ENCODE measurements at places on chromosomes 1 and 21. TPM values are rescaled to one million over a fixed set of nuclear protein-coding genes. Genes with fewer than 3 reads are reported as not detected.

The RNU1-4 gene
- total RNA-seq, result under 0.01 TPM

The TMEM51 gene
- 20.7 TPM for total RNA-seq

The HTR1D gene
- not detected for total RNA-seq

The TEX38 gene
- total RNA-seq, result not detected

The DMBX1 gene
- total RNA-seq, result not detected

The CCDC17 gene
- 1.4 TPM for total RNA-seq

The CATSPER4 gene
- not detected for total RNA-seq

The HFM1 gene
- 5.8 TPM for total RNA-seq

The NCMAP gene
- total RNA-seq, result not detected

- no peaks in the 10 kb centered on the region for H3K4me1 ChIP-seq
- no peak overlapping the region for H3K27ac ChIP-seq
- peaks cover 51% of the 10 kb centered on the region for H3K36me3 ChIP-seq
- DNase-seq, result no peak
These were observed 23.8 kb downstream of the TMEM50A start for GRCh38 chr1:25361901-25362300.

DNA sequence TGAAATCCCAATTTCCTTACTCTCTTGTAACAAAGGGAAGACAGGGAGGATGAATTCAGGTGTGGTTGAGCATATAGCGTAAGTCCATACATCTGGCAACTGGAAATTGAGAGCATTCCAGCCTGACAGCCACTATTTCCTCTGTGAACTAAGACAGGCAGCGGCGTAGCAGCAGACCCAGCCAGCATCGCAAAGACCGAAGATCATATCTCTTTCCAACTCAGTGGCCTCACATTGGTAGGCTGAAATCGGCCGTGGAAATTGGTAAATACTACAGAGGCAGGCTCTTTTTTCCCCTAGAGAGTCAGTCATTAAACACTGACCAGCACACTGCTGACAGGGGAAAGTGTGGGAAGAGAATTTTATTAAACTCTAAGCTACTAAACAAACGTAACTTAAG lies 43.4 kb downstream of the TARBP1 start:
- H3K4me1 ChIP-seq, result no peaks in the 10 kb centered on the region
- H3K36me3 ChIP-seq, result peaks cover 8% of the 10 kb centered on the region
- no peak overlapping the region for H3K4me3 ChIP-seq
- no peak for DNase-seq

DNA sequence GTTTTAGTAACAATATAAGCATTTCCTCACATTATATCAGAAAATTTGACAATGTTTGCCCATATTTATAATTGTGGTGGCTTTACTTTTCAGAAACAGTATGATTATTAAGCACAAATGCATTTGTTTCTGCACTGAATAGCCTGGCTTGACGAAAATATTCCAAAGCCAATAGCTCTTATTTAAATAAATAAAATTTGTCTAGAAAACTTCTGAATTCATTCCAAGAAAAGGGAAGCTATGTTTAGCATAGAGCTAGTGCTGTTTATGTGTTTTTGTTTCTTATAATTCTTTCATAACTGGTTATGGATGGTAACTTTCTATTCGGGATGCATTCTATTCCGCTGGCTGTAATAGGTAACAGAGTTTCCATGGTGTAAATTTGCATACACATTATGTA lies 268.6 kb downstream of the PTBP2 start:
- no peaks in the 10 kb centered on the region for H3K27me3 ChIP-seq
- H3K27ac ChIP-seq, result no peak overlapping the region
- DNase-seq, result no peak
- no peak overlapping the region for H3K4me3 ChIP-seq
- no peaks in the 10 kb centered on the region for H3K36me3 ChIP-seq
- peaks cover 5% of the 10 kb centered on the region for H3K4me1 ChIP-seq

DNA sequence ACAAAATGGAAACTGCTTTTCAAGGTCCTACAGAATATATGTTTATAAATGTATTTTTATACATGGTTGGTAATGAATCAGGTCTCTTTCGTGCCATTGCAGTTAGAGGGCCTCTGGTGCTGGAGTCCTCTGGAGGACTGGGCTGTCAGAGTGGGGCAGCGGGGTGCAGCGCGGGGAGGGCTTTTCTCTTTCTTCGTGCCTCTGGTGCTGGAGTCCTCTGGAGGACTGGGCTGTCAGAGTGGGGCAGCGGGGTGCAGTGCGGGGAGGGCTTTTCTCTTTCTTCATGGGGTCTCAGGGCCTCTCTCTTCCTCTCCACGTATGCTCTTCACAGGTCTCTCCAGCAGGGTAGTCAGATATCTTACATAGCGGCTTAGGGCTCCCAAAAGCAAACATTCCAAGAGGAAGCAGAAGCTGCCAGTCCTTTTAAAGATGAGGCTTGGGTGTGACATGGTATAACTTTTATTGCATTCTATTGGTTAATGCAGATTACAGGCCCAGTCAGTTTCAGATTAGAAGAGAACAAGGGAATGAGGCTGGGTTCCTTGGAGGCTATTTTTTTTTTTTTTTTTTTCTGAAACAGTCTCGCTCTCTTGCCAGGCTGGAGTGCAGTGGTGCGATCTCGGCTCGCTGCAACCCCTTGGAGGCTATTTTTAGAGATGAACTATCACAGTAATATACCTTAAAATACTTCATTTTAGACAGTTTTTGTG lies 13.1 kb downstream of the SDCCAG8 start:
- no peak for DNase-seq
- peaks cover 4% of the 10 kb centered on the region for H3K4me1 ChIP-seq
- H3K36me3 ChIP-seq, result no peaks in the 10 kb centered on the region
- H3K27me3 ChIP-seq, result no peaks in the 10 kb centered on the region
- no peak overlapping the region for H3K27ac ChIP-seq

DNA sequence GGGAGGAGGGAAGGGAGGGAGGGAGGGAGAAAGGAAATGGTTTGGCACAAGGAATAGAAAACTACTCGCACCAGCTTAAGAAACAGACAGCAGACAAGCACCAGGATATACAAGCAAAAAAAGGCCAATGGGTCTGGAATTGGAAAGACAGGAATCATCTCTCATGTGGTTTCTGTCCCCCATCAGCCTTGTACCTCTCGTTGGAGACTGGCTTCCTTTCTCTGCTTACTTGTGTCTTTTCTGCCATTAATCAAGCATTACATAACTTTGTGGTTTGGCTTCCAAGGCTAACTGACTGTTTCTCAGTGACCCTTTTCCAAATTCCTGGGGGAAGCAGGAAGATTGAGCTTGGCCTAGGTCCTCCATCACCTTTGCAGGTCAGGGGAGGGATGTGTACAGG lies 11.8 kb upstream of the RALGPS2 start:
- no peak for DNase-seq
- no peaks in the 10 kb centered on the region for H3K4me1 ChIP-seq
- H3K36me3 ChIP-seq, result no peaks in the 10 kb centered on the region
- no peak overlapping the region for H3K27ac ChIP-seq

DNA sequence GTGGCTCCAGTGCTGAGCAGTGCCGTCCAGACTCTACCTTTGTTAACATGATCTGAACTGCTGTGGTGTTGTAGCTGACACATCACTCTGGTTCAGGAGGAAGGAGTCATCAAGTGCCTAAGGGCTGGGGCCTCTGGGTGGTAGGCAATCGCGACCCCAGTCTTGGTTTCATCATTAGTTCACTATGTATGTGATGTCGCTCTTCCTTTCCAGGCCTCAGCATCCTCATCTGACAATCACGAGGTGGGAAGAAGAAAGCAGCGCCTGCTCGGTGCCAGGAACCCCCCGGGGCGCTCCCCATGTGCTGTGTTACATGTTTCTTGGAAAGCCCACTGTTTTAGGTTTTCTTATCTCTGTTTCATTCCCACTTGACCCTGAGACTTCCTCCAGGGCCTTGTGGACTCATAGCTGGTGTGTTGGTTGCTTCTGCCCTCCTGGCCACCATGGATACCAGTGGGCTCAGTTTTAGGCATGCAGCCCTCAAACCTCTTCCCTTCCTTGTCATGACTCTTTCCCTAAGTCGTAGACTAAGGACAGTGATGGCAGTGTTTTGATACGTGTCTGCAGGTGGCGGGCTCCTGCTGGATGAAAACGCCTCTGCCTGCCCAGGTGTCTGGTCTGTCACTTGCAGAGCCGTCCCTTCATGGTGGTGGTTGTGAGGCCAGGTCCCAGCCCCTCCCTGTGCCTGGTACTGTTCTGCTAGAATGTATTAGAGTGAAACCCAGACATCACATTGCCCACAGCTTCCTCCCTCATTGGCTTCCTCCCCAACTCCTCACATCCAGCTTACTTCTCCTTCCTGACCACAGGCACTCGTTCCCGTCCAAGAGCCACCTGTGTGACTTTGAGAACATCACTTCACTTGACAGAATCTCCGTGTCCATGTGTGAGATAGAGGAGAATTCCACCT lies 17.2 kb upstream of the FOXO6 start:
- no peaks in the 10 kb centered on the region for H3K27me3 ChIP-seq
- DNase-seq, result no peak
- peaks cover 6% of the 10 kb centered on the region for H3K4me1 ChIP-seq
- H3K36me3 ChIP-seq, result no peaks in the 10 kb centered on the region
- no peak overlapping the region for H3K27ac ChIP-seq
- no peak overlapping the region for H3K4me3 ChIP-seq

DNA sequence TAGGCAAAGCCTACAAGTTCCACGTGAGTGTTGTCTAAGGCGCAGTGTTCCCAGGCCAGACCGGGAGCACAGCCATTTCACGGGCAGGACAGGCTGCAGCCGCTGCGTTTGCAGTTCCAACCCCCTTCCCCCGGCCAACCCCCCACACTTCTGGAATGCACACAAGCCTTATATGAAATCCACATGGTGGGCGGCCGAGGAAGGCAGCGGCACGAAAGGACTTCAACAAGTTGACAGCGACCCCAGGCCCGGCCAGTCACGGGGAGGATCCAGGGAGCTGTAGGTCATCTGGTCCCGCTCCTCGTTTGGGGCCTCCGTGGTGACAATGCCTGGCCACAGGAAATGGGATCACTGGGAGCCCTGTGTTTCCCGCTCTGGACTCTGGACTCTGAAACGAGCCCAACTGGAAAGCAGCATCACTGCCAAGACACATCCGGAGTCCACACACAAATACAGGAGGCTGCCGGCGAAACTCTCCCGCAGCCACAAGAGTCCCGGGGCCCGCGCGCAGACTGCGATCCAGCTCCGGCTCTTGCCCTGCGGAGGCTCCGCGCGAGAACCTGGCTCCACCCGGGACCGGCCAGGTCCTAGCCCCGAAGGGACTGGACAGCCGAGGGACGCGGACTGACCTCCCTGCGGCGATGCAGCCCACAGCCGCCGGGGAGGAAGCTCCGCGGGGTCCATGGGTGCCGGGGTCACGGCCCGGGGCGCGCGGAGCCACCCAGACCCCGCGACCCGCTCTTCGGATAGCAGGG lies 794 bp downstream of the NID1 start:
- no peaks in the 10 kb centered on the region for H3K36me3 ChIP-seq
- H3K4me1 ChIP-seq, result peaks cover 73% of the 10 kb centered on the region
- peak overlapping the region; percentile 82 for H3K4me3 ChIP-seq
- no peaks in the 10 kb centered on the region for H3K27me3 ChIP-seq
- DNase-seq, result peak; percentile 95

- DNase-seq, result no peak
- no peaks in the 10 kb centered on the region for H3K4me1 ChIP-seq
- no peaks in the 10 kb centered on the region for H3K36me3 ChIP-seq
- H3K4me3 ChIP-seq, result no peak overlapping the region
These were observed 159.3 kb downstream of the TSEN15 start for GRCh38 chr1:184210862-184211261.

GRCh38 chr1:8371372-8371991 lies 53.6 kb downstream of the SLC45A1 start:
- H3K36me3 ChIP-seq, result no peaks in the 10 kb centered on the region
- H3K4me3 ChIP-seq, result no peak overlapping the region
- H3K27ac ChIP-seq, result peak overlapping the region; percentile 97
- peaks cover 95% of the 10 kb centered on the region for H3K4me1 ChIP-seq
- no peaks in the 10 kb centered on the region for H3K27me3 ChIP-seq
- no peak for DNase-seq

DNA sequence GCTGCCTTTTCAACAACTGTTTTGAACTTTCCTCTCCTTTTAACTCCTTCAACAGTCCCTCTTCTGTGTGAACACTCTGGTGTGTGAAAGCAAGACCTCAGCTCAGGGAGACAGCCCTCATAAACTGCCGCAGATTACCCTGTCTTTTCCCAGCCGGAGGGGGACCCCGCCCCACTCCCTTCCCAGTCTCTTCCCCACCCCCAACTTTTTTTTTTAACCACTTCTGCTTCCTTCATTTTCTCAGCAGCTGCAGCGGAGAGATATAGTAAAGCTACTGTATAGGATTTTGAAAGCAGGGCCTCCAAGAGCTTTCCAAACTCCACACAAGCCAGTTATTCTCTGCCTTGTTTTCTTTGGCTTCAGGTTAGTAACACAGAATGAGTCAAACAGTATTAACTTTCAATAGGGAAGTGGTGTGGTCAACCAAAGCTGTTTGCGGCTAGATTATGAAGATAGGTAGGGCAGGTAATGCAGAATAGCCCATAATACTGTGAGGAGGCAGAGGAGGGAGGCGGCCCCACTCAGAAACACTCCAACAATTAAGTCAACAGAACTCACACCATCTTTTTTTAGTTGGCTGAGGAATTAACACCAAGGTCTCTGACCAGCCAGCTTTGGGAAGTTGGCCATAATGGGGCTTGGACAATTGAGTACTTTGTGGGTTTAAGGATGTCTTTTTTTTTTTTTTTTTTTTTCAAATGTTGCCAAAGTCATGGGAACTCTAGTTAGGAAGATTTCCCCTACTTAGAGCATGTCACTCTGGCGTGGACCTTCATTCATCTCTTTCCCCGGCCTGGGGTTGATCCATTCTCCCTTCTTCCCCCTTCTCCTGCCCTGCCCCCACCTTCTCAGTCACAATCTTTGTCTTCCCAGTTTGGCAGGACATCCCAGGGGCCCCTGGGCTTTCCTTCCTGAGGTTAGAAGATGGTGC lies 177.0 kb downstream of the CLIC6 start:
- no peak for DNase-seq
- no peak overlapping the region for H3K27ac ChIP-seq
- H3K27me3 ChIP-seq, result no peaks in the 10 kb centered on the region
- no peaks in the 10 kb centered on the region for H3K4me1 ChIP-seq
- no peak overlapping the region for H3K4me3 ChIP-seq
- no peaks in the 10 kb centered on the region for H3K36me3 ChIP-seq

DNA sequence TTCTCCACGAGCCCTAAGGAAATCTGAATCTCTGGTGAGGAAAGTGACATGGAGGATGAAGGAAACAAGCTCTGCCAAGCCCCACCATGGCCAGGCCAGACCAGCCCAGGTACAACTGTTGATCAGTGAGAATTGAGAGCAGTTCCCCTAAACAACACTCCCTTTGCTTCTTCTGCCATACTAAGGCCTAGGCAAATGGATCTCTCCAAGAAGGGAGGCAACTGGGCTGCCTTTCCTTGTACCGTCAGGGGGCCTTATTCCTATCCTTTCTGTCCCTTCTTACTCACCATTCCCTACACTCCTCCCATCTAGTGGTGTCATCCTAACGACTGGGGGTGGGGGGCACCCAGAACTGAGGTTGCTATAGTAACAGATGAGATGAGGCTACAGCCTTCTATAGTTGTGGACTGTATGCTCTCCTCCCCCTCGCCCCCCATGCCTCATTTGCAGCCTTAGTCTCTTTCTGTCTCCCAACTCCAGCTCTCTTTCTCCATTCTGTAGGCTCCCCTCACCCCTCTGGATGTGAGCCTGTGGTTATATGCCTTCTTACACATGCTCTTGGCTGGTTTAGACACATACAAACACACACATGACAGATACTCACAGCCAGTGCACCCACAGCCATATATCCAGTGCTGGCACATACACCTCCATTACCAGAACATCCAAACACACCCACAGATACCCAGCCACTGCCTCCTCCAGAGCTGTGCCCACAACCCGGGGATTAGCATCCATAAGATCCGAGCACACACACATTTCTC lies 3.6 kb downstream of the PEA15 start:
- DNase-seq, result no peak
- H3K4me1 ChIP-seq, result no peaks in the 10 kb centered on the region
- no peak overlapping the region for H3K4me3 ChIP-seq
- H3K27me3 ChIP-seq, result no peaks in the 10 kb centered on the region
